Activated T-helper 1 cell treated with anti-CD3 and anti-CD28 coated beads, Interleukin-2, amount 50 U/mL, for 16 hours (primary cell): ENCODE measurements at places on chromosomes 16 and 17.
A peak's percentile ranks its signal among the peaks of the same experiment; 100 is the strongest.

GRCh38 chr17:27473748-27474609 is 17.7 kb downstream of the KSR1 start:
- peak; percentile 65 for DNase-seq

DNA sequence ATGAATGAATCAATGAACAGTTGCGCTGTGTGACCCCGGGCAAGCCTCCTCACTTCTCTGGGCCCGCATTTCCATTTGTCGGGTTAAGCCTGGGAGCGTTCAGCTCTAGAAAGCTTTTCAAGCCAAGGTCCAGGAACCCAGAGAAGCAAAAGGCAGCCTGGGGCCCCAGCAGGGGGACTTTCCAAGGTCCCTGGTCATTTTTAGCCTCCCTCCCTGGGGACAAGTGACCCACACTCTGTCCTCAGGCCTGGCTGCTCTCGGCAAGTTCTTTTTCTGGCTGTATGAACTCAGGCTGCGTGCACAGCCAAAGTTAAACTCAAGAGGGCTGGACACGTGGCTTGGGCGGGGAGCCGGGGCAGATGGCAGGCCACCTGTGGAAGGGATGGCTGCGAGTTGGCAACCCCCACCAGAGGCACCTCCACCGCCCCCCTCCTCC is 41.4 kb upstream of the CIBAR2 start:
- no peak for DNase-seq

GRCh38 chr17:58318065-58318481 is 10.5 kb downstream of the TSPOAP1 start:
- DNase-seq = no peak

DNA sequence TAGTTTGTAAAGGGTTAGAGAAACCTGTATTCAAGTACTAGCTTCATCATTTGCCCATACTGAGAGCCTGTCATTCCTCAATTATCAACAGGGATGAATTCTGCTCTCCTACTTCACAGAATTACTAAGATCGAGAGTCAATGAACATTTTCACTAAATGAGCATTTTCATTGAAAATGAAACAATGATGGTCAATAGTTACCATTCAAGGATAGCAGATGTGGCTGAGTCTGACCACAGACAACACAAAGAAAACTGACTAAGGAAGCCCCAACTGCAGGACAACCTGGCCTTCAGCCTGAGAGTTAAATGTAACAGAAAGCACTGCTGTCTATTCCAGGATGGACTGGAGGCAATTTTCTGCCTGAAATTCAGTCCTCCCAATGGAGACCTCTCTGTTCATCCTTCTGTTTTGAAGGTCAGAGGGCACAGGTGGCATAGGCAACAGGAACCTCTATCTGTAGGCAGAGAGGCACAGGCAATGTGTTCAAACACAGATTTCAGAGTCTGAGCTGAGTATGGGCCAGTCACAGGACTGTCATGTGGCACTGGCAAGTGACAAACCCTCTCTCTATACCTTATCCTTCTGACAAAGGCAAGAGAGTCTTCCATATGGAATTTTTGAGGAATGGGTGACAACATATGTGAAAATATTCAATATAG is 19.5 kb downstream of the TRAF4 start:
- DNase-seq = no peak

- no peak for DNase-seq
Measured at GRCh38 chr16:26742040-26742439, 324.7 kb upstream of the C16orf82 start.

- no peak for DNase-seq
Measured at GRCh38 chr17:9167379-9167778, 146.1 kb downstream of the NTN1 start.

DNA sequence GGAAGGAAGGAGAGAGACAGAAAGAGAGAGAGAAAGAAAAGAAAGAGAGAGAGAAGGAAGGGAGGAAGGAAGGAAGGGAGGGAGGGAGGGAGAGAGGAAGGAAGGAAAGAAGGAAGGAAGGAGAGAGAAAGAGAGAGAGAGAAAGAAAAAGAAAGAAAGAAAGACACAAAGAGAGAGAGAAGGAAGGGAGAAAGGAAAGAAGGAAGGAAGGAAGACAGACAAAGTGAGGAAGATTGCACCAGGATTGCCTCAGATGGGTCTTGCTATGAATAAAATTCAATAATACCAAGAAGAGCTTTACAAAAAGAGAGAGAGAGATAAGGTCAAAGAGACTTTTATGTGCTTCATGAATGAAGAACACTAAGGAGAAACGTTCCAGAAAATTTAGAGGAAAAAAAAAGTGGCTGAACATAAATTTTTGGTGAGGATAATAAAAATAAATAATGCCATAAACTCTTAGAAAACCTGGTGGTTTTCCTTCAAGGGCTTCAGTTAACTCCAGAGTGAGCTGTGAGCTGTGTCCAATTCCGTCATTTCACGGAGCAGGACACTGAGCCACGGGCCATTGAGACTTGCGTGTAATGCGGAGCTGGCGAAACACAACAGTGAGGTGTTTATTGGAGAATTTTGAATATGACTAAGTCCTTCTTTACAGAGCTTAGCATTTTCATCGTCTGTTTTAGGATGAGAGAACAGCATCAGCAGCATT is 72.7 kb upstream of the TNRC6C start:
- DNase-seq = no peak

GRCh38 chr17:17252149-17252661 is 15.2 kb upstream of the FLCN start:
- no peak for DNase-seq

DNA sequence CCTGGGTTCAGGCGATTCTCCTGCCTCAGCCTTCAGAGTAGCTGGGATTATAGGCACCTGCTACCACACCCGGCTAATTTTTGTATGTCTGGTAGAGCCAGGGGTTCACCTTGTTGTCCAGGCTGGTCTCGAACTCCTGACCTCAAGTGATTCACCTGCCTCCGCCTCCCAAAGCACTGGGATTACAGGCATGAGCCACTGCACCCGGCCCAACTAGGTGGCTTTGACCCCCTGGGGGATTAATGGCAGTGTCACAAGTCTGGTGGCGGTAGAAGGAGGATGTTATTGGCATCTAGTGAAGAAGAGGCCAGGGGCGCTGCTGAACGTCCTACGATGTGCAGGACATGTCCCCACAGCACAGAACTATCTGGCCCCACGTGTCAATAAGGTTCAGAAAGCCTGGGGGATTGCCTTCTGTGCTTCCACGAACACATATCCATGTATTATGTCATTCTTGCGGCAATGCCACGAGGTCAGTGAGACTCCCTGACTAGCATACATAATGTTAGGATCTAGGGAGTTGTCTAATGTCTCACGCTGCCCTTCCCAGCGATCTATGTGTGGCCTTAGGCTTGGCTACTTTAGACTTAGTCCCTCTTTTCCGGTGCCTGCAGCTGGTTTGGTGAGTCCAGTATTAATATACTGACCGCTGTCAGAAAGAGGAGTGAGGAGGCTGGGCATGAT is 75.8 kb downstream of the ABCC6 start:
- DNase-seq = no peak

- DNase-seq = no peak
Measured at GRCh38 chr16:66476328-66477027, 49.4 kb downstream of the BEAN1 start.

DNA sequence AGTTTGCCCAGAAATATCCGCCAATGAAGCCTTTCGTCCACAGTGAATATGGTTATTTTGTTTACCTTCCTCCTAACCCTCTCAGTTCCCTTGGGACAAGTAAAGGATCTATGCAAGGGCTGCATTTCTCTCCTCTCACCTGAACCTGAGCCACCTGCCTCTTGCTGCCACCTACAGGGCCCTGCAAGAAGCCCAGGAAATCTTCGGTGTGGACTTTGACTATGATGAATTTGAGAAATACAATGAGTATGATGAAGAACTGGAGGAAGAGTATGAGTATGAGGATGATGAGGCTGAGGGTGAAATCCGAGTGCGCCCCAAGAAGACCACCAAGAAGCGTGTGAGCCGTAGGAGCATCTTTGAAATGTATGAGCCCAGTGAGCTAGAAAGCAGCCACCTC is 14.0 kb downstream of the SUPT6H start:
- DNase-seq = no peak
